ENCODE measurements at places on chromosomes 6 and 20.

- DNase-seq = no peak
Observed at GRCh38 chr6:37838219-37838921, 18.8 kb downstream of the ZFAND3 start.

DNA sequence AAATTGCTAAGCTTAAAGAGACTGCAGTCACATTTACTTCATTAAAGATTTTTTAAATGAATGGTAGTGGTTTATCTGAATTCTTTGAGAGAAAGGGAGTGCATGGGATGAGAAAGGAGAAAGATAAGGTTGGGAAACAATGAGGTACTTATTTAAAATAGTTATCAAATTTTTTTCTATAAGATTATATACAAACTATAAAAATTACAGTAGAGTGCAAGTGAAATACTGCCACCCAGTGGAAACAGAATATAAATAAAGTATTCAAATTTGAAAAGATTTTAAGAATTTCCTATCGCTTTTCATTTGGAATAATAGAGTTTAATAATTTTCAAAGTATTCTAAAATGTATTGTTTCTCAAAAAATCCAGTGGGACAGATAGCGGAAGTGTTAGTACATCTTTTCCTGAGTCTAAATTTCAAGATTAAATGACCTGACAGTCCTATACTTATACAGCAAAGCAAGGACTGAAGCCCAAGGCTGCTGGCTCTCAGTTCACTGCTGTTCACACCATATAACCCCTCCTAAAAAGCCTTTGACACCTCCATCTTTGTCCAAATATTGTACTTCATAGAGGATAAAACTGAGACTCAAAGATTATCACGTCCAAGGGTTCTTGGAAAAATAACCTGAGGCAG is 31.1 kb downstream of the EPM2A start:
- DNase-seq = no peak

DNA sequence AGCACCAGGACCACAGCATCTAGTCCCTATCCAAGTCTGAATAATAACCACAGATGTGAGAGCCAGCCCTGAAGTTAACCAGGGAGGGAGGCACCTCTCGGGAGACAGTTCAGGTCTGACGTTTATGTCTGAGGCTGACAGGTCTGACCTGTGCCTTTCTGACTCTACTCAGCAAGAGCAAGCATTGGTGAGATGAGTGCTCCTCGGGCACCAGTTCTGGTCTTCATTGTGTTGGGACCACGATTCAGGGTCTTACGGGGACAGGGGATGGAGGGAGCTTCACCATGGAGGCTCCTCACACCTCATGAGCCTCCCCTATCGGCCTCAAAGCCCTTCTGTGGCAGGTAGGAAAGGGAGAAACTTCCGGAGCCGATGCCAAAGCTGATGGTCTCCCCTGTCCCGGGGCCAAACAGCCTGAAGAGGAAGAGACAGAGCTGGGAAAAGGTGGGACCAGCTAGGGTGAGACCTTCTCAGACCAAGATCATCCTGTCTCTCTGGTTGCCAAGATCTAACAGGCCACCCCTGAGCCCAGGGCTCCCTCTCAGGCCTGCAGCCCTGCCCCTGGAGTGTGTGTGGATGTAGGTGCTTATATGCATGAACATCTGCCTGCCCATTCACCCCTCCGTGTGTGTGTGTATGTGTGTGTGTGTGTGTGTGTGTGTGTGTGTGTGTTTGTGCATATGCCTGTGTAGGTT is 170.5 kb downstream of the VEGFA start:
- DNase-seq = no peak

DNA sequence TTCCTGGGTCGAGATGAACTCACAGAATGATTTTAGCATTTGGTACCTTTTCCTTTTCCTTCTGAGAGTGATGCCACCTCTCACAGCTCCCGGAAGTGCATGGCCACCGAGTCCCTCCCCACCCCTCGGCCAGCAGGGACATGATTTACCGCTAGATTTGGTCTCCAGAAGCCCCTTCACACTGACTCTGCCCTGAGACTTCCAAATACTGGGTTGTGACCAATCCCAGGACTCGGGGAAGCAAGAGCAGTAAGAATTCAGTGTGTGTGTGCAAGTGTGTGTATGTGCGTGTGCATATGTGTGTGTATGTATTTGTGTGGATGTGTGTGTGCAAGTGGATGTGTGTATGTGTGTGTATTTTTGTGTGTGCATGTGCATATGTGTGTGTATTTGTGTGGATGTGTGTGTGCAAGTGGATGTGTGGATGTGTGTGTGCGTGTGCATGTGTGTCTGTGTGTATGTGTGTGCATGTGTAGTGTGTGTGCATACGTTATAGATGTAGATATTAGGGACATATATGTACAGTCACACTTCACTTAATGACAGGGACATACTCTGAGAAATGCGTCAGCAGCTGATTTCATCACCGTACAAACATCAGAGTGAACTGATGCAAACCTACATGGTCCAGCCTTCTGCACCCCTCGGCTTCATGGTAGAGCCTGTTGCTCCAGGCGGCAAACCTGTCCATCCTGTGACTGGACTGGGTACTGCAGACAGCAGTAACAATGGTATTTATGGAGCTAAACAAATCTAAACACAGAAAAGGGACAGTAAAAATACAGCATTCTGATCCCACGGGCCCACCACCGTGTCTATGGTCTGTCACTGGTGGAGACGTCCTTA is 374.5 kb downstream of the TAF4 start:
- DNase-seq = no peak

GRCh38 chr6:149823013-149823412 is 41.1 kb downstream of the LRP11 start:
- DNase-seq = no peak

DNA sequence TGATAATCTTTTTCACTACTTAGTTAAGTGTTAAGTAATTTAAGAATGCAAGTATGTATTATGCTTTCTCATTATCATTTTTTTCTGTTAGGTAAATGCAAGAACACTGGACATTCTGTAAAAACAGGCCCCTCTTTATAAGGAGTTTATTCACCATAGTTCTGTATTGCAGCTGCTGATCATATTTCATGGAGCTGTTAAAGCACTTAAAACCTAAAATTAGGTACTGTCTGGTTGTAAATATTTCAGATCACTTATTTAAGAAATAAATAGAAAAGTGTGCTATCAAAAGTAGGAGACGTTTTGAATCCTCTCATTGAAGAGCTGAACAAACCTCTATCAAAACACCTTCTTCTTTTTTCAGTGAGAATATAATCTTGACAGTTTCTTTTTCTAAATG is 3.9 kb downstream of the EYA4 start:
- no peak for DNase-seq

GRCh38 chr20:17614176-17614811 is 44.4 kb downstream of the DSTN start:
- DNase-seq = no peak

GRCh38 chr20:41258474-41258873 is 59.1 kb downstream of the ZHX3 start:
- DNase-seq = no peak
